ENCODE measurements at places on chromosomes 4 and X.

DNA sequence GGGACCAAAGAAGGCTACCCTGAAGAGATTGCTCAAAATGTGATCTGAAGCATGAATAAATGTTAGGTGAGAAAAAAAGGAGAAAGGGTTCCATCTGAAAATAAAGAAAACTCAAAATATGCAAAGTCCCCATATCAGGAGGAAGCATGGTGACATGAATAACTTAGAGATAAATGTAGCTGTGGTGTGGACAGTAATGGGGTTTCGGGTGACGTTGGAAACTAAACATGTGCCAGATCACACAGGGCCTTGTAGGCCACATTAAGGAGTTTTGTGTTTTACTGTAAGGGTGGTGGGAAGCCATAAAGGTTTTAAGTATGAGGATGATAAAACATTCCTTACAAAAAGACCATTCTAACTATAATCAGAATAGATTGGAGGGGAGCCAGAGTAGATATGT lies 40.3 kb upstream of the ACSL4 start:
- DNase-seq: no peak

DNA sequence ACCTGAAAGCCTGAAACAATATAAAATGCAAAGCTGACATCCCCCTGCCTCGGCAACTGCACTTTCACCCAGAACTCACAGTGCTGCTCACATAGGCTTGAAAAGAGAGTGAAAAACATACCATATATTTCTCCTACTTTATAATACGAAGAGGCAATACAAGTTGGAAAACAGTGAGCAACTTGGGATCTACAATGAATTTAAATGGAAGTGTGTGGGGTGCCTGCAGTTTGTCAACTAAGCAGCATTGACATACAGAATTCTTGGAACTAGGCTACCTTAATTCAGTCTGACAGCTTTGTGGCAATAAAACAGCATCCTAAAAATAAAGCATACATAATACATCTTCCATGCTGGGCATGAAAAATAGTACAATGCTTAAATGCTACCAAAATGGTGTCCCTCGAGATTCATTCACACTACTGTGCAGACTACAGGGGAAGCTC lies 8.0 kb downstream of the GASK1B start:
- DNase-seq: no peak

DNA sequence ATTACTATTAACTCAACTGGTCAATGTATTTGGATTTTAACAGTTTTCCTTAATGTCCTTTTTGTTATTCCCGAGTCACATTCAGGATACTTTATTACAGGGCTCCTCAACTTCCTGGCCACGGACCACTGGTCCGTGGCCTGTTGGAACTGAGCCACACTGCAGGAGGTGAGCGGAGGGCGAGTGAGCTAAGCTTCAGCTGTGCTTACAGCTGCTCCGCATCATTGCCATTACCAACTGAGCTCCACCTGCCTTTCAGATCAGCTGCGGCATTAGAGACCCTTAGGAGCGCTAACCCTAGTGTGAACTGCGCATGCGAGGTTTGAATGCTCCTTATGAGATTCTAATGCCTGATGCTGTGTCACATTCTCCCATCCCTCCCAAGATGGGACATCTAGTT lies 591.7 kb downstream of the CCSER1 start:
- DNase-seq: no peak

- no peak for DNase-seq
Measured at GRCh38 chr4:169164669-169165415, 105.9 kb downstream of the SH3RF1 start.

GRCh38 chr4:103397541-103397940 lies 199.4 kb upstream of the CENPE start:
- DNase-seq: no peak

DNA sequence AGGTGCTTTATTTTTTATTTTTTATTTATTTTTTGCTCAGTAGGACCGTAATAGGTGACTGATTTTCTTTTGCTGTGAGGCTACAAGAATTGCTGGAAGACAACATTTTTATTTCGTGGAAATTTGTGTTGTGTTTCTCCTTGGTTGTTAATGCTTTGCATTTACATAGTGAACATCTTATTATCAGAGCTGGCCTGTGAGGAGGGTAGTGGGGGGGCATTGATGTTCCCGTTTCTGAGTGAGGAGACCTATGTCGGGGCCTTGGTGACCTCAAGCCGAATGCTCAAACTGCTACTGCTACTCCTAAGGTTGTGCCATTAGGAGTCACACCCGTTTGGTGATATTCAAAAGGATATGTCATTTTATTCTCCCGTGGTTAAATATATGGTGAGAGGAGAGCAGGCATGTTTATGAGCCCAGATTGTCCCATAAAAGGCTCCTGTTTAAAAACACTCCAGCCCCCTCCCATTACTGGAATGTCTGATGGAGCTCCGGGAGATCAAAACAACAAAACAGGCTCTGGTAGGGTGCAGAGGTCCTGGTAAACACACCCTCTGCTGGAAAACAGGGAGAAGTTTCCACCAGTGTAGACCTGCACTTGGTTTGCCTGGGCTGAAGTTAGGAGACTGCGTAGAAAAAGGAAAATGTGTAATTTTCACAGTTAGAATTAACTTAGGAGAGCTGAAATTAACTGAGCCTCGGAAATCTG lies 5.6 kb downstream of the PDGFRA start:
- DNase-seq: no peak

GRCh38 chr4:83405844-83406816 lies 49.5 kb downstream of the HELQ start:
- DNase-seq: no peak

GRCh38 chr4:69523385-69524132 lies 27.9 kb upstream of the UGT2B4 start:
- no peak for DNase-seq

DNA sequence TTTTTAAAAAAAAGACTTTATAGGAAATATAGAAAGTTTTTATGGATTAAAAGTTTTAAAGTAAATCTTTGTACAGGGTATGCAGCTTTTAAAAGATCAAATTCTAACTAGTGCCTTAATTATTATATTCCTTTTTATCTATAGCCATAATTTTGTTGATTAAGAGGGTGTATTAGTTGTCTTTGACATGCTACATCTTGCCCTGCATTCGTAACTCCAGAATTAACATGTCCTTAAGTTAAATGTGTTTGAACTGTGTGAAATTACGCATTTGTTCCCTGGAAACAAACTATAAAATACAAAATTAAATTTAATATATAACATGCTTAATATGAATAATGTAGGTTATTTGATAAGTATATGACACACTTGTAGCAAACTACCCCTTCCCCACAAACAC lies 66.3 kb downstream of the PTPN13 start:
- no peak for DNase-seq

GRCh38 chr4:73259571-73260090 lies 1.0 kb upstream of the ANKRD17 start:
- no peak for DNase-seq

GRCh38 chr4:27463816-27464215 lies 603.2 kb downstream of the STIM2 start:
- DNase-seq: no peak

- DNase-seq: no peak
Measured at GRCh38 chrX:68433981-68434299, 645 bp upstream of the OPHN1 start.

- no peak for DNase-seq
Measured at GRCh38 chr4:22268350-22269025, 247.4 kb downstream of the ADGRA3 start.

- DNase-seq: no peak
Measured at GRCh38 chr4:54840992-54841768, 183.4 kb downstream of the KIT start.

DNA sequence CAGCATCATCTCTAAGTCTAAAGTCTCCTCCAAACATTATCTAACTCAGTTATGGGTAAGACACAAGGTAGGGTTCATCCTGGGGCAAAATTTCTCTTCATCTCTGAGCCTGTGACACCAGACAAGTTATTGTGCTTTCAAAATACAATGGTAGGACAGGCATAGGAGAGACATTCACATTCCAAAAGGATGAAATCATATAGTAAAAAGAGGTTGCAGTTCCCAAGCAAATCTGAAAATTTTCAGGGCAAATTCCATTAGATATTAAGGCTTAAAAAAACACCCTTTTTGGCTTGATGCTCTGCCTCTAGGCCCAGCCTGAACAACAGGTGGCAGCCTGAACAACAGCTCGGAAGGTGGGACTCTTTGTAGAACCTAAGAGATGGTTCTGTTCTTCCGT lies 448.3 kb upstream of the SLIT2 start:
- no peak for DNase-seq

GRCh38 chr4:65391382-65391781 lies 278.9 kb downstream of the EPHA5 start:
- no peak for DNase-seq

- DNase-seq: no peak
Measured at GRCh38 chrX:9846631-9847030, 60.4 kb downstream of the SHROOM2 start.

- DNase-seq: no peak
Measured at GRCh38 chr4:174212061-174212460, 71.4 kb downstream of the FBXO8 start.

- no peak for DNase-seq
Measured at GRCh38 chr4:1765409-1766072, 27.6 kb upstream of the FGFR3 start.

- DNase-seq: no peak
Measured at GRCh38 chr4:19992471-19993093, 259.1 kb upstream of the SLIT2 start.

DNA sequence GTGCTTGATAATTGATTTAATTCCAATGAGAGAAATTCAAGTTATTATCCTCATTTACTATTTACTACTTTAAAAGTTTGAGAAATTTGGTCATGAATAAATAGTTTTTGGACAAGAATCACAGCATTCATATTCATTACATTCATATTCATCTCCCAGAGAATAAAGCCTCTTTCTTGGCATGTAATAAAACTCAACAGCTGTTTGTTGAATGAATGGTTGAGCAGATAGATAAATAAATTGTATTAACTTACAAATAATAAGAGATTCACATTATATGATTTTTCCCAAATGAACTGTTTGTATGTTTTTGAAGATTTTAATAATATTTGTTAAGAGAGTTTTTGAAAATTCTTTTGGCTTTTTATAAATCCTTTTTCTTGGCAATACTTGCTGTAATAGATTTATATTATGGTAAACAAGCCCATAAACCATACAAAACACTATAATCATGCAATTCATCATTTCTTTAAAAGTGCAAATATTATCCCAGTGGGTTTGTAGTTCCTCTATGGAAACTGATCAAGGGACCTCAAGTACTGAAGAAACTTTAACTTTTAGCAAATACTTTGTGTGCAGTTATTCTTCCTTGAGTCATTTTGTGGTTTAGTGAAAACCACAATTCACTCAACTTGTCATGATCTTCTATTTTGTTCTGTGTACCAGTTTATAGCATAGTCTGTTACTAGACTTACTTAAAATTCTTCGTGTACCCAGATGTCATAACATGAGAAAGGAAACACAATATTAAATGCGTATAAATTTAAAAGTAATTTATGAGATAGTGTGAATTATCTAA lies 371.8 kb downstream of the ADGRL3 start:
- no peak for DNase-seq

DNA sequence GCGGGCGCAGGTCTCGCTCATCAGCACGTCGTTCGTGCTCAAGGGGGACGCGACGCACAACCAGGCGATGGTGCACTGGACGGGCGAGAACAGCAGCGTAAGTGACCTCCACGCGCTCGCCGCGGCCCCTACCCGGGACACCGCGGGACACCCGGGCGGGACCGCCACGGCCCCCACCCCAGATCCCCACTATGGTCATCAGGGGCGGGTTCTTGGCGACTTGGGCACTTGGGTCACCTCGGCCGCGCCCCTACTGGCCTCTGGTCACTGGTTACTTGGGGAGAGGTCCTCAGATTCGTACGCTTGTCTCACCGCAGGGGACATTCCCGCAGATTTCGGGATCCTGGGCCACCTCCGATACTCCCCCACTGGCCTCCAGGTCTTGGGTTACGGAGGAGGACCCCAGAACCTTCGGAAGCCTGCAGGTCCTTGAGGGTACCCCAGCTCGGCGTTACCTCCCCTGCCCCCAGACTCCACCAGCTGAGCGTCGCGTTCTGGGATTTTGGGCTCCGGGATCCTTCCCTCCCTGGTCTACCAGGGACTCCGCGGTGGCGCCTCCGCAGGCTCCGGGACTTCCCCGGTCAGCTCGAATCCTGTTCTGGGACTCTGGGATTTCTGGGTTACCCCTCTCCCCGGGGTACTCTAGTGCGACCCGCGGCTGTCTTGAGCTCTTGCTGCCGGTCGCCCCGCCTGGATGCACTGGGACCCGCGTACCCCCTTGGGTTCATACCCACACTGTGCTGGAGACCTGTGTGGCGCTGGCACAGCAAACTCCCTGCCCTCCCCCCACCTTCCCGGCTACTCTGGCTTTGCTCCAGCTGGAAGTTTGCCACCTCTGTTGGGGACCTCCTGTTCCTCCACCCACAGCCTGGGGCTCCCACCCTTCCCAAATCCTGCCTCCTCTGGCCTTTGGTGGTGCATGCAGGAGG lies 956 bp downstream of the SORCS2 start:
- no peak for DNase-seq

DNA sequence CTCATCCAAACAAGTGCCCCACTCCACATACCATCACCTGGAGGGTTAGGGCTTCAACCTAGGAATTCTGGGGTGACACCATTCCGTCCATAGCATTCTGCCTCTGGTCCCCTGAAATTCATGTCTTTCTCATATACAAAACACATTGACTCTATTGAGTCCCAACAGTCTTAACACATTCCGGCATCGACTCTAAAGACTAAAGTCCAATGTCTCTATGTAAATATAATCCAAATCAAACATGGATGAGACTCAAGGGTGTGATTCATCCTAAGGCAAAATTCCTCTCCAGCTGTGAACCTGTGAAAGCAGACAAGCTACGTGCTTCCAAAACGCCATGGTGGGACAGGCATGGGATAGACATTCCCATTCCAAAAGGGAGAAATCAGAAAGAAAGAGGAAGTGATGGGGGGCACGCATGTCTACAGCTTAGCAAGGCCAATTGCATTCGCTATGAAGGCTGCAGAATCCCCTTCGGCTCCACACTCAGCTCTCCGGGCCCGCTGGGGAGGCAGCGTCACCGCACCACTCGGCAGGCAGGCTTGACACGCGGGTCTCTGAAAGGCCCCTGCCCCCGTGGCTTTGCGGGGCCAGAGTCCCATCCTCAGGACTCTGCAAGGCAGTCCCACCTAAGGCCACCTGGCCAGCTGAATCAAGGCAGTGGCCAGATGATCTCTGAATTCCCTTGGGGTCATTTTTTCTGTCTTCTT lies 53.2 kb downstream of the ADRA2C start:
- DNase-seq: no peak

GRCh38 chr4:78949735-78950134 lies 10.5 kb upstream of the PAQR3 start:
- no peak for DNase-seq

- peak; percentile 2 for DNase-seq
Measured at GRCh38 chr4:88158489-88159228, at the start of gene ABCG2. TSS of gene ABCG2 (minus strand) at chr4:88158639. CDS start at chr4:88139995, 18,644 bp downstream.

- no peak for DNase-seq
Measured at GRCh38 chrX:21756785-21757529, 959 bp downstream of the SMPX start.

GRCh38 chr4:6437826-6438238 lies 34.6 kb downstream of the PPP2R2C start:
- no peak for DNase-seq

- DNase-seq: no peak
Measured at GRCh38 chr4:122739174-122739573, 6.7 kb downstream of the BBS12 start.

- no peak for DNase-seq
Measured at GRCh38 chrX:137569470-137569891, 3.6 kb downstream of the ZIC3 start.

All from DMS 273 treated with DMSO at 0.1 percent for 48 hours (cell line).